Naive thymus-derived CD8-positive, alpha-beta T cell (primary cell): ENCODE measurements at places on chromosomes 5 and 9. TPM values are rescaled to one million over a fixed set of nuclear protein-coding genes. Genes with fewer than 3 reads are reported as not detected.

- H3K4me1 ChIP-seq: peaks cover 10% of the 10 kb centered on the region
- no peak overlapping the region for H3K4me3 ChIP-seq
- no peaks in the 10 kb centered on the region for H3K27me3 ChIP-seq
Measured at GRCh38 chr5:67052034-67052433, 144.6 kb downstream of the CD180 start.

GRCh38 chr5:99955006-99955405, 580.2 kb upstream of the FAM174A start:
- no peaks in the 10 kb centered on the region for H3K27me3 ChIP-seq
- DNase-seq: no peak
- no peak overlapping the region for H3K27ac ChIP-seq
- no peaks in the 10 kb centered on the region for H3K4me1 ChIP-seq
- no peak overlapping the region for H3K4me3 ChIP-seq

DNA sequence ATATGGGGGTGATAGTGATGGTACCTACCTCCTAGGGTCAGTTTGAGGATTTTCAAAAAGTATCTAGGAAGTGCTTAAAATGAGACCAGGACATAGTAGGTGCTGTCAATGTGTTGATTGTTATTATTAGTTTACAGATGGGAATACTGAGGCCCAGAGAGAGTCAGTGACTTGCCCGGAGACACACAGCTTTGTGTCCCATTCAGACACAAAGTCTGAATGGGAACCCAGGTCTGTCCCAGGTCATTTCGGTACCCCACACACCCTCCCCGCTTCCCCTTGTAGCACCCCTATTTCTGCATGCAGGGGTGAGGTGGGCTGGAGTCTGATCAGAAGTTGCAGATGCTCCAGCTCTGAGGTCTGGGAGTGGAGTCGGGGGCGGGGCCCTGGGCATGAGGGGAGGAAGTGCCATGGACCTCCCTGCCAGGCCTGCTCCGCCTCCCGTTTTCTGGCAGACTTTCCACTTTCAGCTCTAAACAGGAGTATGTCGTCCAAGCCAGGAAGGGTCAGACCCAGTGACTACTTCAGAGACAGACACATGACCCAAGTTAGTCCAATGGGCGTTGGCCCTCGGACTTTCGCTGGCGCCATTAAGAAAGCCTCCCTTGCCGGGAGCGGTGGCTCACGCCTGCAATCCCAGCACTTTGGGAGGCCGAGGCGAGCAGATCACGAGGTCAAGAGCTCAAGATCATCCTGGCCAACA, 3.2 kb upstream of the DBN1 start:
- no peak for DNase-seq
- no peaks in the 10 kb centered on the region for H3K36me3 ChIP-seq
- H3K27ac ChIP-seq: peak overlapping the region; percentile 57
- peak overlapping the region; percentile 42 for H3K4me3 ChIP-seq
- peaks cover 57% of the 10 kb centered on the region for H3K4me1 ChIP-seq
- no peaks in the 10 kb centered on the region for H3K27me3 ChIP-seq

RNF208 gene
- total RNA-seq: 0.91 TPM

GABRB2 gene
- not detected for total RNA-seq
